ENCODE measurements at places on chromosomes 2 and 18. TPM values are rescaled to one million over a fixed set of nuclear protein-coding genes. Genes with fewer than 3 reads are reported as not detected.

DNA sequence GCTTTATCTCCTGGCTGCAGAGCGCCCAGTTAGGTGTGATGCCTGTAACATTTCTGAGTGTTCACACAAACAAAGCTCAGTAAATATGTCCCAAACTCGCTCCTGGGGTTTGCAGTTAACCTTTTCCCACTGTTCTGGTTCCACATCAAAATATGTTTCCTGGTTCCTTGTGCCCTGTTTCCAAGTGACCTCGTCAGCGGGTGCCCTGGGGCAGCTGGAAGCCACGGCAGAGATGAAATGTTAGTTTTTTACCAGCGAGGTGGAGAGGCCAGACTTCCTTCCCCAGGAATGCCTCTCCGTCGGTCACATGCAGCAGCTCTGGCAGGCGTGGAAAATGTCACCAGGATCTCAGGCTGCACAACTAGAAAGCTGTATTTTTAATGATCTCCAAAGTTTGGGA, 18.2 kb downstream of the NFATC1 start:
- H3K27me3 ChIP-seq: no peaks in the 10 kb centered on the region
- H3K27ac ChIP-seq: no peak overlapping the region
- no peak for DNase-seq
- no peaks in the 10 kb centered on the region for H3K4me1 ChIP-seq
- H3K36me3 ChIP-seq: no peaks in the 10 kb centered on the region

DNA sequence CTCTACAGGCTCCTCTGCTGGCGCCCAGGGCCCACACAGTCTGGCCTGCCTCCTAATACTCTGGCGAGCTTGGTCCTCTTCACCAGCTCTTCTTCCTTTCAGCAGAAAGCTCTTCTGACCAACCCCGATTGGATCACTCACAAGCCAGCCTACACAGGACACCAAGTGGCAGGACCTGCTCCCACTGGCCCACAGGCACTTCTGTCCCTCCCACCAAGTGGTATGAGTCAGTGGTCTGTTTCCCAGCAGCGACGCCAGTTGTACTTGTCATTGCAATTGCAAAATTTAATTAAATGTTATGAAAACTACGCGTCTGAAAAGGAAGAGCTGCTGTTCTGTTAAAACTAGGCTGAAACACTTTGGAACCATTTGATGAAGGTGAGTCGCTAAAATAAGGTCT, 46.7 kb downstream of the NDUFA10 start:
- H3K4me1 ChIP-seq: no peaks in the 10 kb centered on the region
- H3K27me3 ChIP-seq: no peaks in the 10 kb centered on the region
- H3K27ac ChIP-seq: no peak overlapping the region
- H3K4me3 ChIP-seq: no peak overlapping the region

DNA sequence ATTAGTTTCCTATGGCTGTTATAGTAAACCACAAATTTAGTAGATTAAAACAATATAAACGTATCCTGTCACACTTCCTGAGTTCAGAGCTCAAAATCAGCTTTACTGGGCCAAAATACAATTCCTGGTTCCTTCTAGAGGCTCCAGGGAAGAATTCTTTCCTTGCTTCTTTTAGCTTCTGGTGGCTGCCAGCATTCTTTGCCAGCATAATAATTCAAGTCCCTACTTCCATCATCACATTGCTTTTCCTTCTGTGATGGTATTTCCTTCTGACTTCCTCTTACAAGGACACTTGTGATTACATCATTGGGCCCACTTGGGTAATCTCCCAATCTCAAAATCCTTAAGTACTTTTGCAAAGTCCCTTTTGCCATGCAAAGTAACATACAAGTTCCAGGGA, 40.6 kb downstream of the MOB4 start:
- peaks cover 5% of the 10 kb centered on the region for H3K36me3 ChIP-seq
- H3K4me1 ChIP-seq: no peaks in the 10 kb centered on the region
- no peak for DNase-seq
- H3K27ac ChIP-seq: no peak overlapping the region

- no peak overlapping the region for H3K27ac ChIP-seq
- no peak overlapping the region for H3K4me3 ChIP-seq
Observed at GRCh38 chr2:58051445-58051844, 4.8 kb downstream of the VRK2 start.

- no peak overlapping the region for H3K4me3 ChIP-seq
- no peaks in the 10 kb centered on the region for H3K4me1 ChIP-seq
- peaks cover 40% of the 10 kb centered on the region for H3K27me3 ChIP-seq
- no peaks in the 10 kb centered on the region for H3K36me3 ChIP-seq
- H3K27ac ChIP-seq: no peak overlapping the region
- DNase-seq: no peak
Observed at GRCh38 chr2:16495509-16496208, 170.0 kb downstream of the CYRIA start.

GRCh38 chr2:207478572-207478971, 51.2 kb upstream of the CREB1 start:
- no peak overlapping the region for H3K4me3 ChIP-seq
- no peaks in the 10 kb centered on the region for H3K27me3 ChIP-seq
- no peak overlapping the region for H3K27ac ChIP-seq
- H3K36me3 ChIP-seq: no peaks in the 10 kb centered on the region
- peaks cover 16% of the 10 kb centered on the region for H3K4me1 ChIP-seq
- no peak for DNase-seq

- DNase-seq: no peak
- H3K36me3 ChIP-seq: peaks cover 56% of the 10 kb centered on the region
- H3K4me3 ChIP-seq: no peak overlapping the region
- H3K27me3 ChIP-seq: no peaks in the 10 kb centered on the region
- no peaks in the 10 kb centered on the region for H3K4me1 ChIP-seq
Observed at GRCh38 chr2:190980630-190981209, 33.3 kb downstream of the STAT1 start.

DNA sequence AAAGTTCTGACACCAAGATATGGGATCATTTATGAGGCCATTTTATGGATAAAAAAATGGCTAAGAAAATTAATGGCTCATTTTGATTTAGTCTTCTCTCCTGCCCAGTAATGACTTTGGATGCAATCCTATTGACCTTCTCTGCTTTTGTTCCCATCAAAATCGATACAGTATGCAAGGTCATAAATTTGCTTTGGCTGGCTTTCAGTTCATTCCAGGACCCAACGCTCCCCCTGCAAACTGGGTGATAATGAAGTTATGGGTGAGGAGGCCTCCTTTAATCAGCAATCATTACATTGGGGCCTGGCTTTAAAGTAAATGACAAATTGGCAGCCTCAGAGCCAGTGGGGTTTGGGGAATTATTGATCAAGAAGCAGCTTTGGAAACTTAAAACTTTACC, 351.8 kb upstream of the GYPC start:
- no peaks in the 10 kb centered on the region for H3K27me3 ChIP-seq
- no peaks in the 10 kb centered on the region for H3K36me3 ChIP-seq
- no peak overlapping the region for H3K27ac ChIP-seq
- no peak for DNase-seq

The SEMA4F gene
- total RNA-seq: 10.1 TPM

The DAW1 gene
- 2.4 TPM for total RNA-seq

The IER3IP1 gene
- total RNA-seq: 20.4 TPM

The MOGAT1 gene
- total RNA-seq: 35.9 TPM

The PPP4R1 gene
- total RNA-seq: 110 TPM

The RNF152 gene
- 1.0 TPM for total RNA-seq

Measured in Calu3 (cell line).